Femur (tissue), 1 donor: ENCODE measurements at places on chromosomes 16 and 17.

DNA sequence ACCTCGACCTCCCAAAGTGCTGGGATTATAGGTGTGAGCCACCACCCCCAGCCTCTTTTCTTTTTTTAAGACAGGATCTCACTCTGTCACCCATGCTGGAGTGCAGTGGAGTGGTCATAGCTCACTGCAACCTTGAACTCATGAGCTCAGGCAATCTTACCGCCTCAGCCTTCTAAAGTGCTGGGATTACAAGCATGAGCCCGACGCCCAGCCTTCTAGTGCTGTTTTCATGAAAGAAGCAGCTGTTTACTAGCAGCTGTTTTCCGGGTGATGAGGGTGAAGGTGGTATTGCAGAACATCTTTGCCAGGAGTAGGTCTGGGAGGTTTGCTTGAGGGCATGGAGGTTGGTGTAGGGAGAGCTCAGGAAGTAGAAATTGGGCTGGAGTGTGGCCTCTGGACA is 2.0 kb downstream of the ADCY7 start:
- DNase-seq = no peak

GRCh38 chr17:81603846-81604610 is 32.9 kb downstream of the NPLOC4 start:
- no peak for DNase-seq

DNA sequence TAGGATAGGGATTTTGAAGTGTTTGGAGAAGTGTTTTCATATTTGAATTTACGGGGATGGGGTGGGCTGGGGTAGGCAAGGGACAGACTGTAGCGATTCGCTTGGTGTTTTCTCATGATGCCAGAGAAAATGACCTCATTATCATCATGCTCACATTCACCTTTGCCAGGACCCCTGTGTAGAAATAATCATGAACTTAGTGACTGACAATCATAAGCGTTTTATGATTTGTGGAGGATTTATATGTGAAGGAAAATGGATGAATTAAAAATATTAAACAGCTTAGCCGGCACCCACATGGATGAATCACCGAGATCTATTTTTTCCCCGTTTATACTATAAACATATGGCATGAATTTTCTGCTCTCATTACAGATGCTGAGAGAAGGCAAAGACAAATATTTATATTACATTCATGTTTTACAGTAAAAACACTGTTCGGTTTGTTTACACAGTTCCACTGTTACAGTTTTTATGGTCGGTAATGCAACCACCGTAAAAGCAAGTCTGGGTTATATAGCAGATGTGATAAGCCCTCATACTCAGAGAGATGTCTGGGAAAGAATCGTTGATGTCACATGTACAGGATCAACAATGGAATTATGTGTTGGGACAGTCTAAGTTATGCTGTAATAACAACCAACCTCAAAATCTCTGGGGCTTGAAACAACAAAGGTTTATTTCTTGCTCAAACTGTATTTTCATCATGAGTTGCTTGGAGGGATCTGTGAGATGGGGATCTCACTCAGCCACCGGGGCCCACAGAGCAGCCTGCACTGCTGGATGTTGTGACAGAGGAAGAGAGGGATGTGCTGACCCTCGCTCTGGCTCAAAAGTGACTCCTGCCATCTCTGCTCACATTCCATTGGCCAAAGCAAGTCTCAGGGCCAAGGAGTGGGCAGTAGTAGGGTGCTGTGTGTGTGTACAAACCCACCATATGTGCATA is 85.1 kb downstream of the WWOX start:
- no peak for DNase-seq

DNA sequence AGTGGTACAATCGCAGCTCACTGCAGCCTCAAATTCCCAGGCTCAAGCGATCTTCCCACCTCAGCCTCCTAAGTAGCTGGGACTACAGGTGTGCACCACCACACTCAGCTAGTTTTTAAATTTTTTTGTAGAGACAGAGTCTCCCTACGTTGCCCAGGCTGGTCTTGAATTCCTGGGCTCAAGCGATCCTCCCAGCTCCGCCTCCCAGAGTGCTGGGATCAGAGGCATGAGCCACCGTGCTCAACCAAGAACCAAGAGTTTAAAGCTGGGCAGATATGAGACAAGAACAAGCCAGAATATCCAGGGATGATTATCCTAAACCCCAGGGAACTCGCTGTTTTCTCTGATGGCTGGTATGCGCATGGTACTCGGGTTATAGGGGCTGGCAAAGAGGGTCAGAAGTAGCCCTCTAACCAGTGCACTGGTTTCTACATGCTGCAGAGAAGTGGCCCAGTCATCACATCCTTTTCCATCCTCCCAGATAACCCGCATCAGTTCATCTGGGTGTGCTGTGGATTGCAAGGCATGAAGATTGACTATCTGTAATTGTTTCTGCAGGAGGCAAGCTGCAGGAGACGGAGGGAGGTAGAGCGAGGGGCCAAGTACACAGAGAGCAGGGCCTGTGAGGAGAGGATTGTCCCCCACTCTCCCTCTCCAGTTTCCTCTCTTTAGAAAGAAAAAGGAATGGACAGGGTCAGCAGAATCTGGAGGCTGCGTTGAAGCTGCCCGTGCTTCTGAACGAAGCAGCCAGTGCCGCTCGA is 33.6 kb upstream of the TOB1 start:
- no peak for DNase-seq

DNA sequence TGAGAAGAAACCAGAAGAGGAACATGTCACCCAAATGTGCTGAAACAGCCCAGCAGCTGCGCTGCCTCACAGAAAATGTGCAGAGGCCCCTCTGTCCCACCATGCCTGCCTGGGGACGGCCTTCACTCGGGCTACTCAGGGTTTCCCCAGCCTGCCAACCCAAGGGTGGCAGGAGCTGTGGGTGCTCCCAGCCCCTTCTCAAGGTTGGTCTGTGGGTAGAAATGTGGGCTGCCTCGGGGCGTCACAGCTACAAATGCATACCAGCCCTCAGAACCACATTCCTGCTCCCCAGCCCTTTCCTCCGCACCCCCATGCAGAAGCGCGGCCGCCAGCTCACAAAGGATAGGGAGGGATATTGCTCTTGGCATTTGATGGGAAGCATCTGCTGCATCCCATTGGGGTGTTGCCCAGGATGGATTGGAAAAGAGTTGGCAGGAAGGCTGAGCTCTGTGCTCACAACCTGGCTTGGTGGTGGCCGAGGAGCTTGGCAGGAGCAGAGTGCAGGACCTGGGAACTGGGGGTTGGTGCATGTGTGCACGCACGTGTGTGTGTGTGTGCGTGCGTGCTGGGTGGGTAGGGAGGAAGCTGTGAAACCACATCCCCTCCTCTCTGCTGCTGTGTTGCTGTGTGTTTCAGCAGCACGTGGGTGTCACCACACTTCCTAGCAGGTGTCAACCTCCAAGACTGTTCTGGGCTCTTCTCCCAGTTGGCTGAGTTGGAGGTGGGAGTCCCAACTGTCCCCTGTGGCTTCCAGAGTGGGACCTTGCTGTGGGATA is 304.4 kb downstream of the SEC14L1 start:
- DNase-seq = peak; percentile 84

DNA sequence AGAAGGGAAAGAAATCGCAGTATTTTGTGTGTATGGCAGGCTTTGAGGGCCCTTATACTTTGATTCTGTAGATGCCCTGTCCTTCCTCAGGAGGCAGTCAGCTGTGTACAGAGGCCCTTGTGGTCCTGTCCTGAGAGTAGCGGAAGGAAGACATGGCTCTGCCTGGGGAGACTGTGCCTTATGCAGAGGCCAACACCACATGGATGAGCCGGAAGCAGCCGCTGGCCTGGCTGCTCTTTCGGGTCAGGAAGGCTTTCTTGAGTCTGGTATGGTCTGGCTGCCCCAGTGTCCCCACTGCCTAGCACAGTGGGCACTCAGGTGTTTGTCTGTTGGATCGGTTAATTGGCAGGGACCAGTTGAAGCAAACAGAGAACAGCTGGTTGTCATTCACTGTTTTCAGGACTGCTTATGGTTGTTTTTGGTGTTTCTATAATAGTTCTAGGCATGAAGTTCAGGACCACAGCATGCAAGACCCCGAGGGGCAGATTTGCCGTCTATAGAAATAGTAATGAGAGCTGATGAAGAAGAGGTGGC is 12.4 kb downstream of the USP10 start:
- DNase-seq = no peak

DNA sequence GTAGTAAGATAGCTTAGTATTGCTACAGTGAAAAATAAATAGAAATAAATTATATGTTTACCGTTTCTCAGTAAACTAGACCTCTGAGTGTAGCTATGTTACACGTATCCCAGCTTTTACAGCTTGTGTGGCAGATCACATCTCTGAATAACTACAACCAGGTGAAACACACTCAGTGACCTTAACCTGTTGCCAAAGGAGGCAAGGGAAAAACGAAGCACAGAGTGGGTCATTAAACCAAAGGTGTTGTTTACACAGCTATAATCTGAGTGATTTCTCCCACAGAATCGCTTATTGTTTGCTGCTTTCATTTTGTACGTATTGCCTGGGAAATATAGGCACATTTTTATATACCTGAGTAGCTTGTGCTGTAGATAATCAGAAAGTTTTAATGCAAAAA is 688.2 kb upstream of the KIF2B start:
- no peak for DNase-seq

DNA sequence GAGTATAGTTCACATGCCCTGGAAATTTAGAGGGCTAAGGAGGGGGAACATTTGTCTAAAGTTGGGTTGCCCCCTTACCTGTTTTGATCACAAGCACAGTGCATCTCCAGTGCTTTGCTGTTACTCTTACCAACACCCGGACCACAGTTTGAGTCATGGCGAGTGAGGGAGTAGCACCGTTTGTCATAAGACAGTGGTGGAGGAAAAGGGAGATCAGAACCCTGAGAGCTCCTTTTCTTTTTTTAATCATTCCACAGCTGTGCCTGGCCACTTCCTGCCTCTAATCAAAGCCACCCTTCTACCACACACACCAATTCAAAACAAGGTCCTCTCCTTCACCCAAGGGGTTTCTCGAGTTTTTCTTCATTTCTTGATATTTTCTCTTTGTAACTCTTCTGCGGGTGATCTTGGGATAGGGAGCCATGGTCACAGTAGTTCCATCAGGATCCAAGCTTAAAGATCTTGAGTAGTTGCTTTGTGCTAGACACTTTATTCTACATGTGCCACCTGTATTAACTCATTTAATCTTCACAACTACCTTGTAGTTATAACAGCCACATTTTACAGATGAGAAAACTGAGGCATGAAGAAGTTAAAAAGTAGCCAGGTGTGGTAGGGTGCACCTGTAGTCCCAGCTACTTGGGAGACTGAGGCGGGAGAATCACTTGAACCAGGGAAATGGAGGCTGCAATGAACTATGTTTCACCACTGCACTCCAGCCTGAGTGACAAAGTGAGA is 5.0 kb upstream of the MYL4 start:
- DNase-seq = no peak

- DNase-seq = no peak
Observed at GRCh38 chr17:45687594-45687993, 96.5 kb upstream of the CRHR1 start.

- DNase-seq = no peak
Observed at GRCh38 chr16:1395444-1396031, 19.0 kb downstream of the UNKL start.

GRCh38 chr16:53061701-53062159 is 6.9 kb downstream of the CHD9 start:
- no peak for DNase-seq

GRCh38 chr17:41101586-41102259 is at the start of gene KRTAP4-16:
TSS of gene KRTAP4-16 (minus strand) at chr17:41102209. CDS start at chr17:41102209, 0 bp downstream.
- DNase-seq = no peak

DNA sequence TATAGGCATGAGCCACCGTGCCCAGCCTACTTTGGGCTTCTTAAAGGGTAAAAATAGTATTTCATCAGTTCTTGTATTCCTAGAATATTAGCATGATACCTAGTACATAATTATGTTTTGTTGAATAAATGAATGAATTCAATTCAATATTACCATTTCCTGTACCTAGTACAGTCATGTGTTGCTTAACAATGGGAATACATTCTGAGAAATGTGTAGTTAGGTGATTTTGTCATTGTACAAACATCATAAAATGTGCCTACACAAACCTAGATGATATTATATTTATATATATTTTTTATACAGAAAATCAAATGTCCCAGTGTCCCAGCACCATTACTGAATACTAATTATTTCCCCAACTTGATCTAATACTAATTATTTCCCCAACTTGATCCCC is 85.6 kb upstream of the HAS3 start:
- DNase-seq = no peak

DNA sequence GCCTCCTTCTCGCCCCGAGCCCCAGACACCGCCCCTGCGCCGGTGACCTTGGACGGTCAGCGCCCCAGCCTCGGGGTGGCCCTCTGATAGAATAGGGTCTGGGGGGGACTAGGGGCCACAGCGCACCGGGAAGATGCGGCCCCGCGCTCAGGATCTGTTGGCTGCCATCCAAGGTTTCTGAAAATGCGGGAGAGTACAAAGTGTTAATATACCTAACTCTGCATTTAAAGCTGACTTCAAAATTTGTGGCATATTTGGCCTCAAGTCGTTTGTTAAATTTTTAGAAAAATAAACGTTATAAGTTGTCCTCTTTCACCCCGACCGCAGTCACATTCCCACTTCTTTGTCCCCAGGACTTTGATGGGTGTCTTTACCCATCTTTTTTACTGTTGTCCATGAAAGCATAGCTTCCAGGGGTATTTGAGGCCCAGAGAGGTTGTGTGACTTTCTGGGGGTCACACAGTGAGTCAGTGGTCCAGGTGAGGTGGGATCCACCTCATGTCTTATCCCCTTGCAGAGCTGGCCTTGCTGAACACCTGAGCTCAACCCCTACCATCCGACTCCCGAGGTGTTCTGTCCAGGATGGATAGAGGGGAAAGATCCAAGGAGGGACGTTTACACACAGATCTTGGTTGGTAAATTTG is 796 bp downstream of the NT5M start:
- DNase-seq = no peak

- no peak for DNase-seq
Observed at GRCh38 chr17:45022655-45023339, 28.6 kb downstream of the DCAKD start.

- no peak for DNase-seq
Observed at GRCh38 chr16:10729104-10730048, 14.3 kb upstream of the NUBP1 start.

GRCh38 chr16:11143372-11144035 is 112.5 kb downstream of the SOCS1 start:
- DNase-seq = no peak

GRCh38 chr17:19386974-19387920 is at the start of gene MFAP4:
TSS of gene MFAP4 (minus strand) at chr17:19387190. CDS start at chr17:19387155, 35 bp downstream.
- peak; percentile 95 for DNase-seq

DNA sequence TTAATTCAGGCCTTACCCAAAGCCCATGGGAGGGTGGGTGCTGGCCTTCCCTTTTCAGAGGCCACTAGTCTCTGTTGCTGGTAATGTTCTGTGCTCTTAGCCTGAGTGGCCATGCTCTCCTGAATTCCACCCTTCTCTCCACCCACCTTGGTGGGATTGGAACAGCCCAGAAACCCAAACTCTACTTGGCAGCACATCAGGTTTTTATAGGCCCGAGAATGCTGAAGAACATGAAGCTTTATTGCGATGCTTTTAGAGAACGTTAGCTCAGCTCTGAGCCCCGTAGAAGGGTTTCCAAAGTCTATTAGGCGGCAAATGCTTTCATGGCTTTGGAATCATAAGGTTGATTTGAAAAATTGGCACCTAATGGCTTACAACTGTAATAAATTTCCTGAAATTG is 209.3 kb downstream of the MSI2 start:
- no peak for DNase-seq

- DNase-seq = no peak
Observed at GRCh38 chr17:67490471-67490870, 113.4 kb downstream of the PITPNC1 start.
